ENCODE measurements at places on chromosomes 16 and 17. TPM values are rescaled to one million over a fixed set of nuclear protein-coding genes. Genes with fewer than 3 reads are reported as not detected.

GUCY2D gene
- 0.14 TPM for total RNA-seq

HSD17B1 gene
- 5.7 TPM for total RNA-seq

ZACN gene
- total RNA-seq, result not detected

CCDC154 gene
- not detected for total RNA-seq

MT1G gene
- total RNA-seq, result not detected

SLC6A2 gene
- total RNA-seq, result 0.23 TPM

All from airway epithelial cell (primary cell).